ENCODE measurements at places on chromosomes 3 and 15.

DNA sequence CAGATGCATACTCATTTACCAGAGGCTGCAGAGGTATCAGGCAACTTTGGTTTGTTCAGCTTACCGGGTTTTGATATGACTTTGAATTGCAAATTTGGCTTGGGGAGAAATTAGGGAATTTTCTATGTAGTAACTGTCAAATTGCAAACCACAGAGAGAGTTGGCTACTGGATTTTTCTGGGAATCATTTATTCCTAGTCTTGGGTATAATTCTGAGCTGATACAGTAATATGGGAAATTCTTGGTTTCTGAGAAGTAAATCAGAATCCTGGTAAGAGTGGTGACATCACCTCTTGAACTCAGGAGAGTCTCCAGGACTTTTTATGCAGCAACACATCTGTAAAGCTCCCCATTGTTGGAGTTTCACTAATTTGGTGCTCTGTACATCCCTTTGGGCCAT is 39.0 kb downstream of the GAP43 start:
- DNase-seq, result no peak

- DNase-seq, result no peak
Observed at GRCh38 chr15:70344666-70345065, 246.9 kb upstream of the TLE3 start.

- peak; percentile 17 for DNase-seq
Observed at GRCh38 chr3:152151216-152151876, 117.4 kb upstream of the MBNL1 start.

GRCh38 chr3:177484206-177484605 is 286.9 kb upstream of the TBL1XR1 start:
- DNase-seq, result no peak

DNA sequence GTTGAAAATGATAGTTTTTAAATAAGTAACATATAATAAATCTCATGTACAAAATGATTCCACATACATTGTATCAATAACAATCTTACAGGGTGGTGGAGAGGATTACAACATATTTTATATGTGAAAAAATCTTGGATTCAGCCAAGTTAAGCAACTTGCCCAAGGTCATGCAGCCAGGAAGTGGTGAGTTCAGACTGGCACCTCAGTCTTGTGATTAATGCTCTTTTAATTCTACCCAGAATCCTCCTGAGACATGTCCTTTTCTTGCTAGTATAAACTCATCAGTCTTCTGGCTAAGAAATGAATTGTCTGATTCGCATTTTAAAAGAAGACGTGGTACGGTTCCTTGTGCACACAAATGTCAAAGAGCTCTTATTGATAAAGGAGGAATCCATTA is 4.5 kb upstream of the MYRIP start:
- no peak for DNase-seq

GRCh38 chr3:190227064-190227463 is 95.2 kb downstream of the CLDN1 start:
- DNase-seq, result no peak

DNA sequence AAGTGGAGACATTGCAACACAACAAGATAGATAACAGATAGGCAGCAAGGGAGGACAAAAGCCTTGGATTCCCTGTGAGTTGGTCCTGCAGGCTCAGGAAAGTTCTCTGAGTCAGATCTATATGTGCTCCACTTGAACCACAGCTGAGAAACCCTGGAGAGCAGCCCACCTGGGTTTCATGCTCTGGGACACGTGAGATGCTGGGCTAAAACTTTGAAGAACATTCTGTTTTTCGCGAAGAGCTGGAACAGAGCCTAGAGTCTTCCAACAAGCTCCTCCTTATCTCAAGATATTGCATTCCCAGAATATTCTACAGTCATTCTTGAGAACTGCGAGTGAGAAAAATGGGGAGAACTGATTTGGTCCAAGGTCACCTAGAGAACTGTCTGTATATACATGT is 583.0 kb upstream of the ROBO1 start:
- DNase-seq, result no peak

GRCh38 chr15:35351059-35351458 is 194.9 kb downstream of the DPH6 start:
- DNase-seq, result no peak

GRCh38 chr3:151856118-151856517 is 17.3 kb upstream of the SUCNR1 start:
- DNase-seq, result no peak

DNA sequence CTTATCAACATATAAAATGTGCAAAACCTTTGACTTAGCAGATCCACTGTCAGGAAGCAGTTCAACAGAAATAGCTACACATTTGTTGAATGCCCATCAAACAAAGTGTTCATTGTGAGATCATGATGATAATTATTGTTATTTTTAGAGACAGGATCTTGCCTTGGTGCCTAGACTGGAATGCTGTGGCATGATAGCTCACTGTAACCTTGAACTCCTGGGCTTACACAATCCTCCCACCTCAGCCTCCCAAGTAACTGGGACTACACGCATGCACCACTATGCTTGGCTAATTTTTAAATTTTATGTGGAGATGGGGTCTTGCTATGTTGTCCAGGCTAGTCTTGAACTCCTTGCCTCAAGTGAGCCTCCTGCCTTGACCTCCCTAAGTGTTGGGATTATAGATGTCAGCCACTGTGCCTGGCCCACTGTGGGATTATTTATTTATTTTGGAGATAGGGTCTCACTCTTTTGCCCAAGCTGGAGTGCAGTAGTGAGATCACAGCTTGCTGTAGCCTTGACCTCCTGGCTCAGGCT is 8.8 kb downstream of the MAP2K5 start:
- no peak for DNase-seq

DNA sequence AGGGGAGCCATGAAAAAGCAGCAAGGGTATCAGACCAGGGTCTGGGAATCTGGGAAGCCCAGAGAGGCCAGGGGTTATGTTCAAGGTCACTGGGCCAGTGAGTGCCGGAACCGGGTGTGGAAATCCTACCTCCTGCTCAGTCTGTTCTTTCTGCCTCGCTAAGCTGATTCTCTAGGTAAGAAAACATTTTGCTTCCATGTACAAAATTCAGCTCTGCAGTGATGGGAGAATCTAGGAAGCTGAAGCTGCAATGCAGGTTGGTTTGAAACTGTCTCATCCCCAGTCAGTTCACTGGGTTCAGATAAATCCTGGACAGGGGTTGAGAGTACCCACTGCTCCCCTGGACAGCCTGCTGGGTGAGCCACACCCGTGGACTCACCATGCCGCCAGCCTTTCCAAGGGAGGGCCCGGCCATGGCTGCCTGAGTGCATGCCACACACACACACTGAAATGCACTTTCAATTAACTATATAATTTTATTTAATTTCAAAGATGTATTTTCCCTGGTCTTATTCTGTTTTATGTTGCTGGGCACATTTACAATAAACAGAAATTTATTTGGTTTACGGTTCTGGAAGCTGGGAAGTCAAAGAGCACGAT is 108.4 kb downstream of the CORO2B start:
- no peak for DNase-seq

- DNase-seq, result no peak
Observed at GRCh38 chr3:143464850-143465249, 345.3 kb downstream of the CHST2 start.

- DNase-seq, result no peak
Observed at GRCh38 chr3:186166491-186167288, 57.8 kb upstream of the ETV5 start.

DNA sequence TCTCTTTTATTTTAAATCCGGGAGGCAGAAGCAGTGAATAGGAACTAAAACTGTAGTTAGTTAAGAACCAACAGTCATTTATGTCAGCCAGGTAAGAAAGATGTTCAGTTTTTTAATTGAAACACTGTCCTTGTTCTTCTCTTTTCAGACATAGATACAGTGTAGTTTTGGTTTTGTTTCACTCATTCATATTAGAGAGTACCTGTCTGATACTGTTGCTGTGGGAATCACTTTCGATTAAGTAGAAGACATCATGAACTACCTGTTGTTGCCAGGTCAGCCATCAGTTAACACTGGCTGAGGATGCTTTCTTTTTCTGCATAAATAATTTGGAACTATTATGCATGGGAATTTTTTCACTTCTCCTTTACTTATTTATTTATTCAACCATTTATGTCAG is 700.4 kb downstream of the OTOL1 start:
- no peak for DNase-seq

GRCh38 chr3:150371741-150372254 is 36.3 kb upstream of the TSC22D2 start:
- DNase-seq, result no peak

DNA sequence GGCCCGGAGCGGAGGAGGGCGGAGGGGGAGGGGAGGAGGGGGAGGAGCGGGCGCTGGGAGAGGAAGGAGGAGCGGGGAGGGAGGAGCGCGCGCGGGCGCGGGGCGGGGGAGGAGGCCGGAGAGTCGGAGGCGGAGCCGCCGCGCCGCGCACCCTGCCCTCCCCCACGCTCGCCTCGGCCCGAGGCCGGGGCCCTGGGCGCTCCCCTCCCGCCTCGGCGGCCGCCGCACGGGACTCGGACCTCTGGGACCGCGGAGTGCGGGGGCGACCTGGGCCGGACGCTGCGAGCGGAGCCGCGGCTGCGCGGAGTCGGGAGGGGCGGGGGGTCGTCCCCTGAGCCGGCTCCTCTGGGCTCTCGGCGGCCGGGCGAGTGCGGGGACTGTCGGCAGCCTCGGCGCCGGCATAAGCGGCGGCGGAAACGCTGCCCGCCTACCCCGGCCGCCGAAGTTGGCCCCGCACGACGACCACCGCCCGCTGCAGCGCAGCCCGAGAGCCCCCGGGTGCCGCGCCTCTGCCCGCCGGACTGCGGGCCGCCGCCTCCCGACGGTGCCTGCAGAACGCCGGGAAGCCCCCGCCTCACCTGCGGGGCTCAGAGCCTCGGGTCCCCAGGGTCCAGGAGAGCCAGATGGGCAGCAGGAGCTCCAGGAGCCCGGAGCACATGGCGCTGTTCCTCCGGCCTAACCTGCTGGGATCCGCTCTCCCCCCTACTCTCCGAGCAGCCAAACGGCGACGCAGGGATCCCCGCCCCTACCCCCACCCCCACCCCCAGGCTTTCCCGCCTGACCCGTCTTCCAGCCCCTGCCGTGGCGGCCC is 406 bp upstream of the GABRB3 start:
- DNase-seq, result no peak

- DNase-seq, result no peak
Observed at GRCh38 chr15:90160781-90161727, 40.1 kb upstream of the SEMA4B start.

DNA sequence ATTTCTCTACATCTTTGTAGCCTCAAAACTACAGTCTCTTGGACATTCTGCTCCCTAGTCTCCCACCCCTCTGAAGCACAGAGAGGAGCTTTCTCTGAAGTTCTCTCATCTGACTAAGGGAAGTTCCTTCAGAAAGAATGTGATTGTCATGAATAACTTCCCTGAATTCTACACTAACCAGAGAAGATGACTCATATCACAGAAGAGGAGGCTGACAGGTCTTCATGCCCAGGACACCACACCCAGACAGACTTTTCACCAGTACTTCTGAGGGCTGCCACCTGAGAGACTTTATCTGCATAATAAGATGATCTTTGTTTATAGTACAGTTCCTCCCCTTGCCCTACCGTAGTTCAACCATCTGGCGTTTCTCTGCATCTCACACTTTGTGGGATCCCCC is 52.8 kb downstream of the CDIN1 start:
- DNase-seq, result no peak

GRCh38 chr3:160980740-160981139 is 124.4 kb downstream of the B3GALNT1 start:
- DNase-seq, result no peak

GRCh38 chr3:188546835-188547670 is 393.1 kb downstream of the LPP start:
- DNase-seq, result no peak

DNA sequence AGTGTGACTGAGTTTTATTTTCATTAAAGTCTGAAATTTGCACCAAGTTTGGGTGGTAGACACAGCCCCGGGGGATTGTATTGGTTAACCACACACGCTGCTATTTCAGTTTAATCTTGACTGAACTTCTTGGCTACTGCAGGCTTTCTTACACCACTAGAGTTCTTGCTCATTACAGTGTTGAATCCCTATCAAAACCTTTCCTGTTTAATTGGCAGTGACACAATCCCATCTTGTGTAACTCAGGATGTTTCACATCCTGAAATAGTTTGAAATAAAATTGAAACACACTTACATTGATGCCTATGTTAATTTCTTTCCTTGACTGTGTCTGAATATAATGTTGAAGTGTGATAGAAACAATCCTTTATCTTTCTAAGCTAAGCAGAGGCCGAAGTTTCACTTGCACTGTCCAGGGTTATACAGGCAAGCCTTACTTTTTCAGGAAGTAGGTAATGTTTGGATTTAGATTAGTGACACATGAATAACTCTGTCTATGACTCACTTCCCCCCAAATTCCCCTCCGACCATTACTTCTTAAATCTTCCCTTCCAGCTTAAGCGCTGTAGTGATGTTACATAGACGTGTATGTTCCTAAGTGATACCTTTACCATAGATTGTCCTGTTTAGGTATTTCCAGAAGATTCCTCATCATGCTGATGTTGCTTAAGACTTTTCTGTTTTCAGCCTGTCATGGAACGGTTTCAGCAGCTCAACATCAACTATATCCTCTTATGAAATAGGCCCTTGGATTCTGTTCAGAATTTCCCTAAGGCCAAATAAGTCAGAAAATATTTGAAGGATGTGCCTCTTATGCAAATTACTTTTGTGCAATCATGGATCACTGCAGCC is 16.8 kb downstream of the ATG7 start:
- no peak for DNase-seq

DNA sequence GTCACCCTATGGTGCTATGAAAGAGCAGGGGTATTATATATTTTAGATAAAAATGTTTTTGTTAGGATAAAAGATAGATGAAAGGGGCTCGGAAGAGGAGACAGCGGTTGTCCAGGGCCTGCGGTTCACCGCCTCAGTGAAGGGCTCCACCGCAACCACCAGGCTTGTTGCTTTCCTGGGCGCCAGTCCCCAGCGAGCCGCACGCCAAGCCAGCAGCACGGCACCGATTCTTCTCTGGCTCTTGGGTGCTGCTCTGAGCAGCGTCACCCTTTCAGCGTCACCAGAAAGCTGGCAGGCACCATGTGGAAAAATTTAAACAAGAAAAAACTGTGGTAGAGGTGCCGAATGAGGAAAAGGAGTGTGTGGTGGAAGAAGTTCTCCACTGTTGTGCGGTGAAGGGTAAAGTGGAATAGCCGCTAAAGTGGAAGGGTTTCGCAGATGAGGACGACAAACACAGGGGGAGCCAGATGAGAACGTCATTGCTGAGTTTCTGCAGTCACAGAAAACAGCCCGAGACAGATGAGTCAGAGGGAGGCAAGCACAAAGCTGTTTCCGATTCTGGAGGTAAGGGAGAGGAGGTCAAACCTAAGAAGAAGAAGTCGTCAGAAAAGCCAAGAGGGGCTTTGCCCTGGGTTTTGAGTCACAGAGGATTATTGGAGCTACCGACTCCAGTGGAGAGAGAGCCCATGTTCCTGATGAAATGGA is 569.2 kb downstream of the ZBBX start:
- no peak for DNase-seq

- DNase-seq, result no peak
Observed at GRCh38 chr15:89912145-89912673, 543 bp downstream of the ARPIN start.

- DNase-seq, result no peak
Observed at GRCh38 chr3:138468886-138469285, 34.5 kb downstream of the ESYT3 start.

DNA sequence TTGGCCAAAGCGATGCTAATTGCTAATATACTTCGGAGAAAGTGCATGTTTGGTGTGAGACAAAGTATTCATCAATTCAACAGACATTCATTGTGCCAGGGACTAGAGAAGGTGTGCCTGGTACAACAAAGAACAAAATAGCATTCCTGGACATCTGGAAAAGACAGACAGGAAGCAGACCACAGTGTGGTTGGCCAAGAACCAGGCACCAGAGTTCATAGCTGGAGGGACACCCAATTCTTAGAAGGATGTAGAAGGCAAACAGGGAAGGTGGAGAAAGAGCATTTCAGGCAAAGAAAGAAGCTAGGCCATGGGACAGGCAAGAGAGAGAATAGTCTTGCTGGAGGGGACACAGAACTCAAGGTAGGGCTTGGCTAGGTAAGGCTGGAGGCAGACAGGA is 105.8 kb upstream of the ETV5 start:
- no peak for DNase-seq
